Substantia nigra (tissue), 51 donors: ENCODE measurements at places on chromosomes 13 and 19.

DNA sequence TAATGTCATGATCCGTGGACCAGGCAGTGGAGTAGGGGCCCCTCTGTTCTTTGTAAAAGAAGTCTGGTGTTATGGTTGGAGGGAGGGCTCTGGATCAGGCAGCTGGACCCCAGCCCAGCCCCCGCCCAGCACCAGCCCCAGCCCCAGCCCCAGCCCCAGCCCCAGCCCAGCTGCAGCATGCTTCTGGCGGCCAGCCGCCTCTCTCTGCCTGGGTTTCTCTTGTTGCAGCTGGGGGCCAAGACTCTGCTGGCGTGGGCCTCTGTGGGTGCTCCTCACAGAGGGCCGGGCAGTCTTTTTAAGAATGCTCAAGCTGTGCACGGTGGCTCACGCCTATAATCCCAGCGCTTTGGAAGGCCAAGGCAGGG is 17.9 kb downstream of the DOT1L start:
- peak; percentile 27 for DNase-seq

DNA sequence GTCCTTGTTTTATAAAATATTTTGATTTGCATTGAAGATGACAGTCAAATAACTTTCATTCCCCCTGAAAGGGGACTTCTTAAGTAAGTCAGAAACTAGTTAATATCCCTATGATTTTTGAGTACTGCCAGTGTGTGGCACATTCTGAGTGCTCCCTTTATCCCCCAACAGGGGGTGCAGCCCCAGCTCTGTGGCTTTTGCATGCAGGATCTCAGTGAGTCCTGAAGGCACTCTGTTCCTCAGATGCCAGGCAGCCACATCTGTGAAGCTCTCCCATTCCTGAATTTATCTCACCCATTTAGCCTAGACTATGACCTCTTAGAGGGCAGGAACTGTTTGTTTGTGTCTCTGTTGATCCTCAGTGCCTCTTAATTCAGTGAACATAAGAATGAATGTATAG is 123.1 kb downstream of the CDK8 start:
- no peak for DNase-seq

DNA sequence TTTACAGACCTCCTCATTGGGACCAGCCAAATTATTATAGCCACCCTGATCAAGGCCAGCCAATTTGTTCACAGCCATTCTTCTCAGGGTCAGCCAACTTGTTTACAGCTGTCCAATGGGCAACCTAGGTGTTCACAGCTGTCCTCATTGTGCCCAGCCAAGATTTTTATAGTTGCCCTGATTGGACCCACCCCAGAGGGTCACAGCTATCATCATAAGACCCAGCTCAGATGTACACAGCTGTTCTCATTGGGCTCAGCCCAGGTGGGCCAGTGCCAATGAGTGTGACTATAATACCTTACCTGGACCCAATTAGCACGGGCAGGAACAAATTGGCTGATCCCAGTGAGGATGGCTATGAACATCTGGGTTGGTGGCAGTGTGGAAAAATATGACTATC is 1151.8 kb downstream of the UQCRFS1 start:
- no peak for DNase-seq

GRCh38 chr13:30128591-30128990 is 178.8 kb downstream of the KATNAL1 start:
- no peak for DNase-seq

DNA sequence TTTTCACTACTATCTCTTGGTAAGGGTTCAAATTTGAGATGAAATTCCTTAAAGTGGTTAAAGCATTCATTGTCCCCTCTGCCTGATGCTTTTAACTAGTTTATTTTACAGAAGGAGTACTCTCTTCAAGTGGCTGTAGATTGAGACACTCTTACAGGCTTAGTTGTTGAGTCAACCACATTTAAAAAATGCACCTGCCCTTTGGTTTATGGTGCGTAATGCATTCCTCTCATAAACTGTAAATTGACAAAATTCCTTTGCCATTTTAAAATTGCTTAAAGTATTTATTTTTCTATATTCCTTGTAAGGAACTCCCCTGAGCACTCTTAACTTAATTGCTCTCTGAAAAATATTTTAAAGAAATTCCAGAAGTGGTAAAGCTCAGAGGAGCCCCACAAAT is 826 bp upstream of the GPC5 start:
- DNase-seq = no peak

- no peak for DNase-seq
These were observed 2.1 kb upstream of the ANGPTL8 start for GRCh38 chr19:11237321-11237720.

DNA sequence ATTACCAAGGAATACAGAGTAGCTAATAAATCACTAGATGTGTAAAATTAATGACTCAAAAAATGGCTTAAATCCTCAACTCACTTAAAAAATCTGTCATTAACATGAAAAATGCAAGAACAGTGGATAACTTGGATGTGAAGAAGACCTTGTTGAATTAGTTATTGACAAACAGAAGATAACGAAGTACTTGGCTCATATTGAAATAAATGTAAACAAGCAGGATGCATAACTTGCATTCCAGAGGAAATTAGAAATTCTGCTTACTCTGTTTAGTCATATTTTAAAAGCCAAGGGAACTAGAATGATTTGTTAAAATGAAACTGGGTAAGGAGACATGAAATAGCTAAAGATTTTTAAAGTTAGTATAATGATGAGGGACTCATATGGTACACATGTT is 1812.2 kb downstream of the PCDH9 start:
- DNase-seq = no peak

GRCh38 chr19:43290568-43291359 is 21.4 kb upstream of the PSG9 start:
- no peak for DNase-seq

DNA sequence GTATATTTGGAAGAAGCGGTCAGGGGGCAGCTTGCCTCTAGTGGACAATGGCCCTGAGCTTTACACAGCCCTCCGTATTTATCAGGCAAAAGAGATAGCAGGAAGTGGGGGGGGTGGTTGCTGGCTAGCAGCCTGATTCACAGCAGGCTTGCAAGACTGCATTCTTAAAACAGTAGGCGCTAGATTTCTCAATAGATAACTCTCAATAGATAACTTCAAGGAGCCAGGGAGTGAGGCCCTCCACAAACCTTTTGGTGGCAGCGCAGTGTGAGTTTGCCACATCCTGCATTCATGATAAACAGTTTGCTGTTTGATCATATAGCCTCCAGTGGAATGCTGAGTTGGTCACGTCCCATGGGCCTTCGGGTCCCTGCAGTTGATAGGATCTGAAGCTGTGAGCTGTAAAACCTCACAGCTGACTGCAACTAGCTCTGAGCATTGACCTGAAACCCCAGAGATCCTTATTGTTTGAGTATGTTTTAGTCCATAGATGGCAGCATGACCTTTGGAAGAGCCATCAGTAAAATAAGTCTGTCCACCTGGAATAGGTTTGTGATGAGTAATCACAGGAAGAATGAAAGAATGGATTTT is 12.2 kb downstream of the FPR3 start:
- no peak for DNase-seq
